ENCODE measurements at places on chromosomes 7 and 10. TPM values are rescaled to one million over a fixed set of nuclear protein-coding genes. Genes with fewer than 3 reads are reported as not detected.

The ATE1 gene
- 25.5 TPM for total RNA-seq

The GSTO1 gene
- 113 TPM for total RNA-seq

The ADAP1 gene
- total RNA-seq: 29.4 TPM

The SVIL gene
- total RNA-seq: 14.2 TPM

DNA sequence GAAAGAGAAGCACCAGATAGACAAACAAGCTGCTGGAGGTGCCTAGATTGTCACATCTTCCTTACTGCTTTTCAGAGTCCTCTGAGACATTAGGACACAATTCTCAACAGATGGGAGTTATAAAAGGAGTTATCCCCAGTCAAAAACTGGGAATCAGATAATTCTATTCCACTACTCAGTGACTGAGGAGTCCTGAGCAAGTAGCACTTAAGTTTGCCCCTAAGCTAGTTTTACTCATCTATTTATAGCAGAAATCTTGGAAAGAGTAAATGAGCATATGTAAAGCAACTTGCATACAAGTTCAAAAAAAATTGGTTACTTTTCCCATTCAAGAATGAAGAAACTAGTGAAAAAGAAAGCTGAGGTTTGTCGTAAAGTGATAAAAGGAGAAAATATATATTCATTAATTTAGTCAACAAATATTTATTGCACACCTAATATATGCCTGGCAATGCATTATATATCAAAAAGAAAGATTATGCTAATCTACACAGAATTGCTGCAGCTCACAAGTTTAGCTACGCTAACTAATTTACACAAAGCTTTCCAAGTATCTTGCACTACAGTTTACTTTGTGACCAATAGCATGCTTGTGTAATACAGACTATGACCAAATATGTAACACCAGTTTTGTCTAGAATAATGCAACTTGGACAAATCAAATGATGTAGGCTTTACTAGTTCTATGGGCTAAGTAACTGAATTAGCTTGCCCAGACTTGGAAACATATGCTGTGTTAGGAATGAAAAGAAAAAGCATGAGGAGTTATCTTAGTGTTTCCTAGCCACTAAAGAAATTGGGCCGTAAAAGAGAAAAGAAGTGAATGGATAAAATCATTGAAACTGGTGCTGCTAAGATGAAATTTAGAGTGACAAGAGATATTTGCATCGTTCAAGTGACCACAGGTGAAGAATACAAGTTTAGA lies 106.3 kb downstream of the GRM3 start:
- DNase-seq: no peak

DNA sequence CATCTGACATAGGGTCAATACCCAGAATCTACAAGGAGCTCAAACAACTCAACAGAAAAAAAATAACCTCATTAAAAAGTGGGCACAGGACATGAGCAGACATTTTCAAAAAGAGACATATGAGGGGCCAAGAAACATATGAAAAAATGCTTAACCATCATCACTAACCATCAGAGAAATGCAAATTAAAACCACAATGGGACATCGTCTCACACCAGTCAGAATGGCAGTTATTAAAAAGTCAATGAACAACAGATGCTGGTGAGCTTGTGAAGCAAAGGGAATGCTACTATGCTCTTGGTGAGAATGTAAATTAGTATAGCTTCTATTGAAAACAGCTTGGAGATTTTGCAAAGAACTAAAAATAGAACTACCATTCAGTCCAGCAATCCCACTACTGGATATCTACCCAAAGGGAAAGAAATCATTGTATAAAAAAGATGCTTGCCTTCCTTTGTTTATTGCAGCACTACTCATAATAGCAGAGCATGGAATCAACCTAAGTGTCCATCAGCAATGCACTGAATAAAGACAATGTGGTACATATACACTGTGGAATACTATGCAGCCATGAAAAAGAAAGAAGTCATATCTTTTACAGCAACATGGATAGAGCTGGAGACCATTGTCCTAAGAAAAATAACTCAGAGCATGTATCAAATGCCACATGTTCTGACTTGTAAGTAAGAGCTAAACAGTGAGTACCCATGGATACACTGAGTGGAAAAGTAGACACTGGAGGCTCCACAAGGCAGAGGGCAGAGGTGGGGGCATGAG lies 139.8 kb downstream of the ADARB2 start:
- no peak for DNase-seq

- DNase-seq: no peak
These were observed 28.1 kb upstream of the SH2D4B start for GRCh38 chr10:80509403-80510161.

- no peak for DNase-seq
These were observed 2.4 kb downstream of the HECTD2 start for GRCh38 chr10:91412354-91413087.

GRCh38 chr10:86815035-86815617 lies 58.7 kb downstream of the BMPR1A start:
- no peak for DNase-seq

GRCh38 chr10:60769406-60769805 lies 8.9 kb upstream of the CDK1 start:
- no peak for DNase-seq

Measured in activated T-cell treated with anti-CD3 and anti-CD28 coated beads, Interleukin-2, amount 50 U/mL, for 72 hours (primary cell).